ENCODE measurements at places on chromosomes 2 and 18.

DNA sequence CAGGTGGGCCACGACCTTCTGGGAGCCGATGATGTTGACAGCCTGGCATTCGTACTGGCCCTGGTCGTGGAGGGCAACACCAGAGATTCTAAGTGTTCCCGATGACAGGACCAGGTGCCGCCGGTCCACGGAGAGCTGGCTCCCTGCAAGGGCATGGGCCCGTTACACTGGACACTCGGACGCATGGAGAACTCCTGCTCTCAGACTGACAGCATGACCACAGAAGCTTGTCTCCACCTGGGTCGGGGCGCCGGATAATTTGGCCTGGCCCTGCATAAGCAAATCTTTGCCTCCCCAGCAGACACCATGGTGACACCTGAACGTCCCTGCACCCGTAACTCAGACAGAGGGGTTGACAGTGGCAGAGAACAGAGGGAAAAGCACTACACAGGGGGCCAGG, 80.7 kb downstream of the PXDN start:
- DNase-seq, result no peak

DNA sequence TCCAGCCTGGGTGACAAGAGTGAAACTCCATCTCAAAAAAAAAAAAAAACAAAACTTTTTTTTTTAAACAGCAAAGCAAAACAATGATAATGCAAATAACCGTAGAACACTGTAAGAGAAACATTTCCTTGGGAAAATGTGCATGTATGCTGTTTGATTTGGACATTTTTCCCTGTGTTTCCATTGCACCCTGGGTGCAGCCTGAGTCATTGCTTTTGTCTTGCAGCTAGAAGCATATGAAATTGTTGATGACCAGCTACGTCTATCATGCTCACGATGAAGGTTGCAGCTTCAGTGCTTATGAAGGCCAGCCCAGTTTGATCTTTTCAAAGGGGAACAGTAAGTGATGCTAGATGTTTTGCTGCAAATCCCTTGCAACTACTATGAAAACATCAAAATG, 41.5 kb downstream of the MOGAT1 start:
- no peak for DNase-seq

- DNase-seq, result no peak
Observed at GRCh38 chr18:62979900-62980299, 264.6 kb downstream of the PHLPP1 start.

GRCh38 chr2:68115965-68116364, 41.7 kb upstream of the PNO1 start:
- DNase-seq, result no peak

DNA sequence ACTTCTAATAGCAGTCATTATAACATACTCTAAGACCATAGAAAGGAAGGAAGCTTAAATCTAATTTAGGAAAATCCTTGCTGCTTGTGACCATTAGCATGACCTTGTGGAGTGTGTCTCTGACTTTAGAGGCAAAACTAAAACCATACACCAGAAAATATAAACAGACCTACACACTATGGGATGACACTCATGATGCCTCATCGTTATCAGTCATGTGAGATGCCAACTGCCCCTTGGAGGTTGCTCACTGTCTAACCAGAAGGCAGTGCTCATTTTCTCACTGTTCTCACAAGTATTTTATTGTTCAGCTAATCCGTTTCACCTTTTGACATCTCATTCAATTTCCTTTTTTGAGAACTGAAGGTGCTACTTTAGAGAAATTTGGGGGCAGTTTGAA, 376.9 kb downstream of the RND3 start:
- DNase-seq, result no peak

GRCh38 chr2:205628422-205628821, 53.9 kb upstream of the NRP2 start:
- DNase-seq, result no peak

GRCh38 chr2:122795763-122796162, 1040.3 kb downstream of the TSN start:
- DNase-seq, result no peak

DNA sequence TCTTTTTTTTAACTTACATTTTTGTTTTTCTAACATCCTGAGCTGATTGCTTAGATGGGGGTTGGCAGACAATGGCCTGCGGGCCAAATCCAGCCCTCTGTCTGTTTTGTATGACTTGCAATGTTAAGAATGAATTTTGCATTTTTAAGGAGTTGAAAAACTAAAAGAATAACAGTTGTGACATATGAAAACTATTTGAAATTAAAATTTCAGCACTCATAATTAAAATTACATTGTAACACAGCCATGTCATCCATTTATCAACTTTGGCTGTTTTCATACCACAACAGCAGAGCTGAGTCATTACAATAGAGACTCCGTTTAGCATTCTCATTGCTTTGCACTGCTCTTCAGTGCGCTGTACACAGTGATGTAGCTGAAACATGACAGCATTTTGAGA, 94.1 kb upstream of the MC4R start:
- no peak for DNase-seq

DNA sequence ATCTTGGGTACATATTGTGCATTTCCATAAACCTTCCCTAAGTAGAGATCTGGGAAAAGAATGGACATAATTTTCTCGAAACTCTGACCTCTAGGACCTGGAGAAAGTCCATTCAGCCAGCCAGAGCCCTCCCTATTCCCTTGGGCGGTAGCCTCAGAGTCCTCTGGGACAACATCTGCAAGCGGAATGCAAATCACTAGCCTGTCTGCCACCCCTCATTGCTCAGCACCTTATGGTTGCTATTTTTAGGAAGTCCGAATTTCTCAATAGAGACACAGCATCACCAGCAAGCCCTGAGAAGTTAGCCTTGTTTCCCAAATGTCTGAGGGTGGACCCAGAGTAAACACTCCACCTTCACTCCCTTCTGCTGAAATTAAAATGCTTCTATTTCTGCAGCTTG, 17.6 kb upstream of the CD28 start:
- DNase-seq, result no peak

DNA sequence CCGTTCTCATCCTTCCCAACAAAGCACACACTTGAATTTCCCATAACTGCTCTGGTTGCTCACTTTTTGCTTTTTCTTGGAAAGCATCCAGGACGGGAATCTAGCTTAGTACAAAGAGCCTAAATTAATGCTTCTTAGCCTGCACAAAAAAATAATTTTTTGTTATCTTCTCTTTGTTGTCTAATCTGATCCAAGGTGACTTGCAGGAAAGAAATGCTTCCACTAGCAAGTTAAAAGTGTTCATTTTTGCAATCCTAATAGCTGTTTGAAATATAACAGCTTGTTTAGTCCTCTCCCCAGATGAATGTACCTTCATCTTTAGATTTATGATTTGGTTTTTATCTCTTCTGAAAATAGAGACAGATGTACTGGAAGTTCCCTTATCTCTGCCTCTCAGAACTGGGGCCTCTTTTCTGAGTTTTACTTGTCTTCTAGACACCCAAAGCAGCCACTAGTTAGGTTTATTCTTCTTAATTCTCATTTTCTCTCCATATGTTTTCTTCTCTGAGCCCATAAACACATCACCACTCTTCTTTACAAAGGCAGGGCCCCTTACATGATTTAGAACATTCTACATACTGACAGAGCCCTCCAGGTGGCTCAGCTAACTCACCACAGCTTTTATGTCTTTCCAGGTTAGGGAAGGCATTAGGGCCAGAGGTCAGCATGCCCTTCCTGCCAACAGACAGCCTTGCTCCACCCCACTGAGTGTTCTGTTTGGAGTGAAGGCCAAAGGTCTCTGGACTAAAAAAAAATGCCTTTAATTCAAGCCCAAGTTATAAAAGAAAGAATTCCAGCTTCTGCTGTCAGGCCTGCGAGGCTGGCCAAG, 74.7 kb upstream of the MAP4K3 start:
- no peak for DNase-seq

DNA sequence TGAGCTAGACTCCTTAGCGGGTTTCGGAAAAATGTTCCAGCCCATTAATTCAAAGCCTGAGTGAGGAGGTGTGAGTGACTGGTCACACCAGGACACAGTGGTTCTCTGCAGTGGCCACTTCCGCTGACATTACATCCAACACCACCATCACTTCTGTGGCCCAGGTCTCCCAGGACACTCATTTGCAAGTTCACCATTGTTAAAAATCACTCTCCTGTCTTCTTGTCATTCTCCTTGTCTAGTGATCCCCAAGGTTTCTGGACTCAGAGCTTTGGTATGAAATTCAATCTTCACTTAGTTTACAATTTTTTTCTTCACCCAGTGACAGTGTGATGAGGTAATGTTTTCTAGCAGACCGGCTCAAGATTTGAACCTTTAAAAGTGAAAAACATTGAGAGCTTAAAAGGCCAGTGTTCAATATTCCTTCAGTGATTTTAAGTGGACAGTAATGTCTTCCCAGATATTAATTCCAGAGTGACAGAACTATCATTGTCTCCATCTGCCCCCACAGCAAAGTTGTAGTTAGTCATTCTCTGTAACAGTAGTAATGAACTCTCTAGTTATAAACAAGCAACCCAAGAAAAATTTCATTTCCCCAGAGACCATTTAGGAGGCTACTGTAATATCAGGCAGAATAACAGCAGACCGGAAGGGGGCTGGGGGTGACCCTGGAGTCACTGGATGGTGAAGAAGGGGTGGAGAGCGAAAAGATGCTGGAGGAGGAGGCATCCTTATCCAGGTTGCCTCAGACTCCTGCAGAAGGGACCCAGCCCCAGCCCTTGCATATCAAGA, 164.9 kb downstream of the GFPT1 start:
- DNase-seq, result no peak

- DNase-seq, result no peak
Observed at GRCh38 chr2:11576398-11576797, 42.6 kb downstream of the GREB1 start.

DNA sequence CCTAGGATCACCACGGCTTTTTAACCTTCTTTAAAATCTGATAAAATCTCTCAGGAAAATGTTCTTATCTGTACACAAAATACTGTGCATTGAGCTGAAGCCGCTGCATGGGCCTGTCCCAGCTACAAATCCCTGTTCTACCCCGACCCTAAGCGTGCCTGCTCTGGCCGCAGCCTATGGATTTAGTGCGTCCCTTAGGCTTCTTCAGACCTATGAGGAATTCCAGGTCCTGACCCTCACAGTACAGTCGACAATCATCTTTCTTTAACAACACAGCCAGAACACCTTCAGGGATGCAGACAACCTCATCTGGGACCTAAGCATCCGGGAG, 477 bp upstream of the WDCP start:
- no peak for DNase-seq

GRCh38 chr2:157880927-157881326, 4.8 kb upstream of the ACVR1 start:
- no peak for DNase-seq

- no peak for DNase-seq
Observed at GRCh38 chr2:165796129-165796528, 2.1 kb upstream of the GALNT3 start.

GRCh38 chr2:43748333-43748732, 25.5 kb upstream of the DYNC2LI1 start:
- no peak for DNase-seq

DNA sequence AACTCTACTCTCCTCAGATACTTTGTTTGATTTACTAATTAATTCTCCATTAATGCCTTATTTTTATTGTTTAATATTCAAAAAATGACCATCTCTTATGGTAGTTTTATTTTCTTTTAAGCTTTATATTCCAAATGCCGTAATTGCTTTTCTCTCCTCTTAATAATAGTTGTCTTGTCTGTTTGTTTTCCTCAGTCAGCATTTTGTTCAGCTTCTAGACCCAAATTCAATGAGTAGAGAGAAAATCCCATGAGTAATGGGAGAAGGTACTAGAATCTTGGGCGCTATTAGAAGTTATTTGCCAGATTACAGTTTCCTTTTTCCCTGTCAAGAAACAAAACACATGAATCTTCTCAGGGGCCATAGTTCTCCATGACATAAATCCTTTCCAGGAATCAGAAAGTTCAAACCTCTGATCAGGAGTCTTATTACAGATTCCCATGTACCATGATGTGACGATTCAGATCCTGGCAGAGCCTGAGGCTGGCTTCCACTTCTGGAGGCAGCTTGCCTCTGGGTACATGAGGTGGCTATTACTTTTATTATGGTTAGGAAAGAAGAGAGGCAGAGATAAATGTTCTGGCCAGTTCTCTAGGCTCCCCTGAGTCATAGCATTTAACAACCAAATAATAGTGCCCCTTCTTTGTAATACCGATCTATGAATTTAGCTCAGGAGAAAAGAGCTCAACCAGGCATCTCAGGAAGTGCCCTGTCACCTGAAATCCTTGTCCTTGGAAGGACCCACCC, 485.1 kb upstream of the SETBP1 start:
- DNase-seq, result no peak

GRCh38 chr2:218813771-218814460, 17.7 kb downstream of the PRKAG3 start:
- DNase-seq, result no peak

DNA sequence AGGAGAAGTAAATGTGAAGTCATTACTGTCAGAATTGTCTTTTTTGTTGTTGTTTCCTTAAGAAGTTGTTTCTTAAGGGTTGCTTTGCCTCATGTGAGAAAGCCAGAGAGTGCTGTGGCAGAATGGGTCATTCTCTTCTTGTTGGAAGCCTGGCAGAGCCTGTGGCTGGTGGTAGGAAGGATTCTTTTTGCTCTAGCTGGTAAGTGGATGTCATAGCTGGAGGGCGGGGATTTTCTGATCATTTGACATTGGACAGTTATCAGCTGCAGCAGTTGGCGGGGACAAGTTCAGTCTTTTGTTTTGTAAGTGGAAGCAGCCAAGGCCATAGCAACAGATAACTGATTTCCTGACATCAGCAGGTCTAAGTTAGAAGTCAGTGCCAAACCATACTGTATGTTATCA, 5.5 kb upstream of the RMDN2 start:
- no peak for DNase-seq

GRCh38 chr18:62663731-62664336, 51.5 kb upstream of the PHLPP1 start:
- peak; percentile 47 for DNase-seq

DNA sequence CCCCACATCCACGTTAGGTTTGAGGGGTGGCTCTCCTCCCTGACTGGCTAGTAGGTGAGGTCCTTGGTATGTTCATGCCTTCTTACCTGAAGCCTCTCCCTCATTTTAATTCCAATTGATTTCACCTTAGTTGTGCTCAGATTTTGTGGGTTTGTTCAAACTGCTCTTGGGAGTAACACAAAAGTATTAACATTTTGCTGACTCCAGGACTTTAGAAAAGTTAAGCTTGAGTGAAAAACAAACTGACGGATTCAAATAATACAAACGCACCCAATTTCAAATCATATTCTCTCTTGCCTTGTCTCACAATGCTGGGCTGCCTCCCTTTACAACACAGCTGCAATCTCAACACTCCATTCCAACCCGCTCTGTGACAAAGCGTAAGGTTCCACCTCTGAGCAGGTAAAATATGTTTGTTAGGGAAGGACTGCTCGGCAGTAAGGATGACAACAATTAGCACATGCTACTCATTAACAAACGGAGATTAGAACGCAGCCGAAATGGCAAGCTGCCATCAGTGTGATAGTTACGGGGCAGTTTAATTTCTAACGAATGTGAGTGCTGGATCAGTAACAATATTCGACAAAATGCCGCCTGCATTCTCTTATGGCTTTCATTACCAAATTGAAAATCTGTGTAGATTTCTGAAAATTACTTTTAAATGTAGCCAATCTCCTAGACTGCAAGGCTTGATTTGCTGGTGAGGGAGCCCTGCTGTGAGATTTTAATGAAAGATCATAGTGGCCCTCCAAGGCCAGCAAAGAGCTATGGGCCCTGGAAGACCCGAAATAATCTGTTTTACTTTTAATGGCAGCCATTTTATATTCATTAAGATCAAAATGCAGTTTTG, 730.6 kb upstream of the FANCL start:
- DNase-seq, result no peak
